Esophagus squamous epithelium (tissue), 5 donors: ENCODE measurements at places on chromosomes 2 and 18.

- DNase-seq, result no peak
Observed at GRCh38 chr18:44986933-44987332, 306.2 kb downstream of the SETBP1 start.

GRCh38 chr2:123481406-123481805 lies 543.7 kb upstream of the CNTNAP5 start:
- no peak for DNase-seq

- no peak for DNase-seq
Observed at GRCh38 chr2:119520696-119521432, 3.4 kb downstream of the SCTR start.

DNA sequence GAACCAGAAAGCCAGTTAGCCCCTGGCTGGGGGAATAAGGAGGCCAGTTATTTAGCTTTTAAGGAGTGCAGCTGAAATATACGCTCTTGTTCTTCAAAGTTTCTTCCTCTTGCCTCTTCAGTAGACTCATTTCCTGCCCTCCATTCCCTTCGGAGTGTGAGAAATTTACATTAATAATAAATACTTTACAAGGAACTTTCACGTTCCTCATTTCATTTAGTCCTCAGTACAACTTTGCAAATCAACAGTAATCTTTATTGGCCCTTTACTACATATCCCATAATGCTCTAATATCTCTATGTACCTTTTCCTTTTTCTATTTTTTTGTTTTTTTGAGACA lies 15.6 kb downstream of the PLCD4 start:
- no peak for DNase-seq

DNA sequence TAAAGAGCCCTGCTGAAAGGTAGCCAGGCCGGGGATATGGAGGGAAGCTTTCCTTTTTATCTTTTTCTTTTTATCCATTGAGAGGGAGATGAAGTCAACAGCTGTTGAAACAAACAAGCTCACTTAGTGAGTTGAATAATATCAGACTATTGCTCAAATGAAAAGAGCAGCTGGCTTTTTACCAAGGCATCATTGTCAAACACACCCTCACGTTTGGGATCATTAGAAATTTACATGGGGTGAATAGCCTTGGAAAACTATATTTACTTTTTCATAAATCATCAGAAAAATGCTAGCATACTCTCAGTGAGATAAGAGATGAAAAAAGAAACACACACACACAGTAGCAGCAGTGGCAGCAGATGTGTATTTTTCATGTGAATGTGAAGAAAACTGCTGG lies 71.5 kb upstream of the HNMT start:
- DNase-seq, result no peak

DNA sequence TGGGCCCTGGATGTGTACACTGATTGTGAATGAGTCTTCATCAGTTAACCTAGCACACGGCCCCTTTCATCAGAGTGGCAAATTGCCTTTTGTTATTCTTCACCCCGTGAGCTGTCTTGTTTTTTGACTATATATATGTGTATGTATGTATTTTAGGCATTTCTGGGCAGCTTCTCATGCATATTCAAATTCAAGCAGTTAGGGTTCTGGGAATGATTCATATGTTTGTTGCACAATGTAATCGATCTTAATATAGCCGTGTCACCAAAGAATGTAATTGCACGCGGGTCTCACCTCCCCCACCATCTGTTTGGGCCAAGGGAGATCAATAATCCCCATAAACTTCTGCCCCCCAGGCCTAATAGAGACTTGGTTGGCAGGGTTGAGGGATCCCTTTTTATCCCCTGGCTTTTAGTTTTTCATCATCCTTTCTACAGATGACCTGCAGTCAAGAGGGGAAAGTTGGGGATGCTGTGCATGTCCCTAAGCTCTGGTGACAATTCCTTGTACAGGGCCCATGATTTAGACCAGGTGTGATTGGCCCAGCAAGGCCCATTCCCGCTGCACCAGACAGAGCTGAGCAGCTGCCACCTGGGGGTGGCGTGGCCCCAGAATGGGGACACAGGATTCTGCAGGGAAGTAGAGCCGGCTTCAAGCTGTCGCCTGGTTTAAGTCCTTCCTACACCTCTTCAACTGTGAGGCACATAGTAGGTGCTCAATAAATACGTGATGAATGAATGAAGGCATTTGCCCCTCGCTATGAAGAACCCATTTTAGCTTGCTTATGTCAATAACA lies 19.2 kb downstream of the KCNF1 start:
- no peak for DNase-seq

GRCh38 chr2:38905251-38905650 lies 15.6 kb downstream of the ARHGEF33 start:
- DNase-seq, result no peak

DNA sequence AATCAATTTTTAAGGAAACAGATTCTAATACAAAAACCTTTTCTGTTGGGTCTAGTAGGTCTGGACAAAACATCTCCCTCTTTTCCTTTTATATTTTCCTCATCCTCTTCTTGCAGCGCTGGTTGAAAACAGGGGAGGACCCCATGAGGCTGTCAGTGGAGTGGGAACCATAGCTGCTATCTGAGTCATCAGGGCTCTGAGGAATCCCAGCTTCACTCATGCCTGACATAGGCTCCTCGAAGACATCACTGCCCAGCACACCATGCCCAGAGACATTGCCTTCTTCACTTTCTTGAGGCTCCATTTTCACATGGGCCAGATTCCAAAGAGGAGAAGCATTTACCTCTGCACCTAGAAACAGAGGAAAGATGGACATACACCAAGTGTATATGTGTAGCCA lies 10.0 kb downstream of the SUPT7L start:
- no peak for DNase-seq
